ENCODE measurements at places on chromosomes 7 and 10.

DNA sequence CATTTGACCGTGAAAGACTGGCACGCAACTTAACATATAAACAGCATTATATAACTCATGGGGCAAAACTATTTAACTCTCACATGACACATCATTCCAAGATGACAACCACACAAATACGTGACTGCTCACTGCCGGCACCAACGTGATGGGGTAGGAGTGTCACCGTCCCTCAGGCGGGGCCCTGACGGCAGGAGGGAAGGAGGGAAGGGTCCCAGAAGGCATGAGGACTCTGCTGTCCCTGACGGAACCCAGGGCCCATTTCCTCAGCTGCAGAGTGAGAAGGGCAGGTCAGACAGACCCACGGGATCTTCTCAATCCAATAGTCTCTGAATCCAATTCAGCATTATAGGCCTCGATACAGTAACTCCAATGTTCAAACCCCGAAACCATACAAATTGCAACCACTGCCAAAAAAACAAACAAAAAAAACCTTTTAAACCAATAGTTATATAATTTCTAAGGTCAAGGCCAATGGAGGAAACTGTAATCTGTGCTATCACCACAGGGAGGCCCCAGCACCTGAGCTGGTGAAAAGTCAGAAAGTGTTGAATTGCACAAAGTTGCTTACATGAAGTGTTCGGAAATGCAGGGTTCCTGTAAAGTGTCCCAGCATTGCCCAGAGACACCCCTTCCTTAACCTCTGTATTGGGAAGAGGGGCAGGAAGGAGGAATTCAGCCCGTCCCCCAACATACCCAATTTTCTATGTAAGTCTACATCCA is 137.4 kb downstream of the TNS3 start:
- DNase-seq: peak; percentile 13

DNA sequence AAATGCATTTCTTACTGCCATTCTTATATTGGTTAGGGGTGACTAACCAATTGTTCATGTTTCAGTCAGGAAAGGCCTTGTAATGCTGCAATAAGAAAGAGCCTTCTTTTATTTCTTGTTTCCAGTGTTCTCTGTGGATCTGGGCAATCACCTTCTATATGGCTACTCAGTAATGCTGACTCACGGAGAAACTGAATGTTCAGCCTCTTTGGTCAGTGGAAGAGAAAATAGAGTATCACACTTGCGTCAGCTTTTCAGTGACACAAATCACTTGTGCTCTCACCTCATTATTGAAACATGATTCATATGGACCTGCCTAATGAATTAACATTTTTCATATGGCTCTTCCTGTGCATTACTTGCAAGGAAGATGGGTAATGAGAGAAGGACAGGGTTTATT is 243.9 kb upstream of the POT1 start:
- DNase-seq: no peak

GRCh38 chr10:19817231-19817933 is 1.1 kb downstream of the PLXDC2 start:
- no peak for DNase-seq

DNA sequence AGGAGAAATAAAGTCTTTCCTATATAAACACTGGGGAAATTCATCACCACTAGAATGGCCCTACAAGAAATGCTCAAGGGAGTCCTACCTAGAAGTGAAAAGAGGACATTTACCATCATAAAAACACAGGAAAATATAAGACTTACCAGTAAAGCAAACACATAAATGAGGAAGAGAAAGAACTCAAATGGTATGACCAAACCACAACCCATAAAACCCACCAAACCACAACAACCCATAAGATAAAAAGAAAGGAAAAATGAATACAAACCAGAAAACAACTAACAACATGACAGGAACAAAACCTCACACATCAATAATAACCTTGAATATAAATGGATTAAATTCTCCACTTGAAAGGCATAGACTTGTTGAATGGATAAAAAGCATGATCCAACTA is 71.9 kb upstream of the DIP2C start:
- DNase-seq: no peak

DNA sequence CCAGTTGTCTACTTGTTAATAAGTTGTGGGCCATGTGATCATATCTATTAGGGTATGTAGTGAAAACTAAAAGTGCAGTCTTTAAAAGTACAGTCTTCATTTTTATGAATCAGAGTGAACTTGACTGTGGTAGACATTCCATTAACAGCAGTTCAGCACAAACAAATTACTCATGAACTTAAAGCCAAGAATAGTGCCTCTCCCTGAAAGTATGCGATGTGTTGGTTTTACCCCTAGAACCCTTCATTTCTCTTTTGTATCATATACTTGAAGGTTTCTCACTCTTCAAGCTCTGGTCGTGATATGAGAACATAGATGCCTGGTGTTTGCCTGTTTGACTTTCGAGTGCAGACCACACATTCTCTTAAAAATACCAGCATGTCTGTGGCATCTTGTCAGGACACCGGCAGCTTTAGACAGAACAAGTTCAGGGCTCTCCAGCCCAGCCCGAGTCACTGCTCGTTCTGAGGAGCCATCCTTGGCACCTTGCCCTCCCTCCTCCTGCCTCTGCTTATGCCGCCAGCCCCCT is 159.3 kb downstream of the LCOR start:
- no peak for DNase-seq

DNA sequence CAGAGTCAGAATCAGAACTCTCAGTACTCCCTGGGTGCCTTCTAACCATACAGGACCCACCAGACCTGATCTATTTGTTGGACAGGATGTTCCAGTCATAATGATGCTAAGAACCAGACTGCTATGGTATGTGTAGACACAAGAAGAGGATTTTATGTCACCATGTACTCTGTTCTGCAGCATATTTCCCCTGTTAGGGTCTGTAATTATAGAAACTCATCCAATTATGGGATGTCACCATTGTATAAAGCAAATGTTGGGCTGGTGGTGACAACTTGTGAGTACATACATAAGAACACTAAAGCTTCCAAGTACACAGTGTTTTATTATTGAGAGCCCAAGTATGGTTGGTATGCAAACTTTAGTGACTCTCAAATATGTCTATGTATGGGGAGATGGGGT is 67.1 kb upstream of the AGBL3 start:
- no peak for DNase-seq

DNA sequence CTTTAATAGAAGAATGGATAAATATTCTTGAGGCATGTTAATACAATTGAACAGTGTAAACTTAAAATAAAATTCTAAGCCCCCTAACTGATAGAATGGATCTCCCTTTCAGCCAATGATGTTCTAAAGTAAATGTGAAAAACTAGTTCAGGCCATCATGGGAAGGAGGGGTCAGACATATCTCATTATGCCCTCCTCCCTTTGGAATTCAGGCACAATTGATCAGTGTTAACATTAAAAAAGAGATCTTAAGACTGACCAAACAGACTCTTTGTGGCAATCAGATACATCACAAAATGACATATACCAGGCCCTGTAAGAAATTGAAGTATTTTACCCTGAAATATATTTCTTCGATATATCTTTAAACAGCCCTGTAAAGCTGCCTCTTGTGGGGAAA is 683.0 kb upstream of the LRRTM3 start:
- DNase-seq: no peak

DNA sequence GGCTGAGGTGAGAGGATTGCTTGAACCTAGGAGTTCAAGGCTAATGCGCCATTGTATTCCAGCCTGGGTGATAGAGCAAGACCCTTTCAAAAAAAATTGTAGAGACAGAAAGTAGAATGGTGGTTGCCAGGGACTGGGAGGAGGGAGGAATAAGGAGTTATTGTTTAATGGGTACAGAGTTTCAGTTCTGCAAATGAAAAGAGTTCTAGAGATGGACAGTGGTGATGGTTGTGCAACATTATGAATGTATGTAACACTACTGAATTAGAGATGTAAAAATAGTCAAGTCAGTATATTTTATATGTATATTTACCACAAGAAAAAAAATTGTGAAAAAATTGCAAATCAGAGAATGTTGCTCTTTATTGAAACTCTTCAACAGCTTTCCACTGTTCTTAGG is 266.5 kb upstream of the NPY start:
- no peak for DNase-seq

GRCh38 chr7:70788276-70788675 is 343.7 kb upstream of the GALNT17 start:
- no peak for DNase-seq

GRCh38 chr7:7002418-7003062 is 176.5 kb upstream of the CCZ1B start:
- no peak for DNase-seq

GRCh38 chr10:112622786-112623185 is 175.8 kb downstream of the VTI1A start:
- DNase-seq: no peak

- no peak for DNase-seq
Observed at GRCh38 chr10:89393898-89394297, 1.5 kb downstream of the IFIT1 start.

DNA sequence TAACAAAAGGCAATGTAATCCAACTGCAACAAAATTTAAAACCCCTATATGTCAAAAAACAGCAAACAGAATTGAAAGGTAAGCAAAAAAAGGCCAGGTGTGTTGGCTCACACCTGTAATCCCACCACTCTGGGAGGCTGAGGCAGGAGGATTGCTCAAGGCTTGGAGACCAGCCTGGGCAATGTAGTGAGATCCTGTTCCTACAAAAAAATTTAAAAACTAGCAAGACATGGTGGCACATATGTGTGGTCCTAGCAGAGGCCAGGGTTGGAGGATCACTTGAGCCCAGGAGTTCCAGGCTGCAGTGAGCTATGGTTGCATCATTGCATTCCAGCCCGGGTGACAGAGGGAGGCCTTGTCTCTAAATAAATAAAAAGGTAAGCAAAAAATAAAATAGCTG is 212.1 kb upstream of the KLF14 start:
- DNase-seq: no peak

- DNase-seq: peak; percentile 81
Observed at GRCh38 chr7:129780257-129780973, 168.9 kb downstream of the NRF1 start.

DNA sequence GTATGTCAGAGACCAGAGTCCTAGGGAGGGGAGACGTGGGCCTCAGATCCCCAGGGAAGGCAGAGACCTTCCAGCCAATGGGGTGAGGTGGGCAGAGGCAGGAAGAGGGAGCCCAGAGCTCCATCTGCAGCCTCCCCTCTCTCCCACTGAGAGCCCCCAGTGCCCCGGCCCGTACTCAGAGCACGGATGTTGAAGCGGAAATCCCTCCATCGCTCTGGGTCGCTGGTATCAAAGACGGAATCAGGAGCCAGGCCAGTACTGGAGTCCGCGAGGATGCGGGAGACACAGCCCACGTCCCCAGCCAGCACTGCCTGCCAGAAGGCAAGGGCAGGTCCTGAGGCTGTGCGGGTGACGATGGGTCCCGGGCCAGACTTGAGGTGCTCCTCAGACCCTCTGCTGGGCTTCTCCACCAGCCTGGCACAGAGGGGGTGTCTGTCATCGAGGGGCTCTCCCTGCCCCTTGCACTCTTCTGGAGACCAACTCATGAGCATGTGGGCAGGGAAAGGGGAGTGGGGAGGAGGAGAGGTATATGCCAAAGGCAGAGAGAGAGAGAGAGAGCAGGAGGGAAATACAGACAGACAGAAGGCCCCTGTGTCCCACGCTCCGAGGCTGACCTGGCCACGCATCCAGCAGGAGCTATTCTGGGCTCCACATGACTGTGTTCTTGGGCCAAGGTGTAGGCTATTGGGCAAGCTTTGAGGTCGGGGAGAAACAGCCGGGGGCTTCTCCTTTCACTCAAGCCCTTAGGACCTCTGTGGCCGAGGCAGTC is at the start of gene ASB10:
TSS of gene ASB10 (minus strand) at position 611 of the 769 bp plus-strand sequence. CDS start at position 491, 120 bp downstream.
- DNase-seq: no peak

GRCh38 chr10:92183199-92183598 is 107.7 kb downstream of the CPEB3 start:
- no peak for DNase-seq

- DNase-seq: no peak
Observed at GRCh38 chr10:50438049-50438936, 185.5 kb downstream of the SGMS1 start.

- no peak for DNase-seq
Observed at GRCh38 chr10:49050906-49051305, 64.4 kb downstream of the VSTM4 start.

DNA sequence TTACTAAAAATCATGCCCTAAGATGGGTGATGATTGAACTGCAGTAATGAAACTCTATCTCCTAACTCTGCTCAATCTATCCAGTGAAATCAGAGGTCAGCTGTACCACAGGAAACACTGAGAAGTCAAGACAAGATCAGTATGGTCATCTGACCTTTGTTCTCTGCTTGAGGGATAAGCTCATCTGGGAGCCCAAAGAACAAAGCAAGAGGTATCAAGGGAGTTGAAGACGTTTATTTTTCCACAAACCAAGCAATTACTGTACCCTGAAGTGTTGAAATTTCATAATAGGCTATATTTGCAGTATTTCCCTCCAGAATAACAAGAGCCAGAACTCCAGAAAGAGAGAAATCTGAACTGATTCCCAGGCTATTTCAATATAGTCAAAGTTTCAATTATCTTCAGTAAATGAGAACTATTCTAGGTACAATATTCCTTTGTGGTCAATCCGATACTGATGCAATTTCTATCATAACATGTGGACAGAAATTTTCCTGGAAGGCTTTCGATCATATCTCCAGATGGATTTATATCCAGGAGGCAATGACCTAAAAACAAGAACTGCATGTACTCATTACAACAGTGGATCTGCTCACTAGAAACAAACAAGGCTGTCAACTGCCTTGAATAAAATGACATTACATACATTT is 345.3 kb downstream of the TNS3 start:
- DNase-seq: no peak

DNA sequence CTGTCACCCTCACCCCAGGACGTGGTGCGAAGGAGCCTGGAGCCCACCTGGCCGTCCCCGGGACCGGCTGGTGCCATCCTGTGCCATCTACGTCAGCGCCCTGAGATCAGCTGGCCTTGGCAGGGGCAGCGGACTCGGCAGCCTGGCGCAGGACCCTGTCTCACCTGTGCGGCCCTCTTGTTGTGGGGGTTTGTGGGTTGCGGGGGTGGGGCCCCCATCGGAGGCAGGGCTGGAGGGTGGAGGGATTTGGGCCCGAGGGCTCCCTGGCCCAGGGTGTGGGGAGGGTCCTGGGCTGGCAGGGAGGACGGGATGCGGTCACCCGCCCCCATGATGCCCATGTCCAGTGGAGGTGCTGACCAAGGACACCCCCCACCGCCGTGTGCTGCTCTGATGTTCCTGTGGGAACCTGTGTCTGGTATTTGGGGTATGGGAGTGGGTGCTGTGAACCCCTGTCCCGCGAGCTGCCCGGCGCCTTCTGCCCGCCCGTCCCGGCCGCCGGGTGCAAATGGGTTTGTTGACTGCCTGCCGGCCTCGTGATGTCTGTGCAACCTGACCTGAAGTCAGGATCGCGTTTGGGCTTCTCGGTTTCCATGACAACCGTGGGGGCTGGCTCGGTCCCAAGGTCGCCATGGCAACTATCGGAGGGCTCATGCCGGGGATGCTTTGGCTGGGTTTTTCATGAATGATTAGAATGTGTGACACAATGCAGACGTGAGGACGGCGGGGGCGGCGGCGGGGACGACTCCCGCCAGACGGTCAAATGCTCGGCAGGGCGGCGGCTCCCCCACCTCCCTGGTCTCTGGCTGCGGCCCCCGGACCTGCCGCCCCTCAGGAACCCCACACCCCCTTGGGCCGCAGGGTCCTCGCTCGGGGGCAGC is 7.3 kb downstream of the MAFK start:
- no peak for DNase-seq

GRCh38 chr7:102859084-102859798 is 53.6 kb upstream of the LRRC17 start:
- DNase-seq: no peak

GRCh38 chr7:80721883-80722615 is 83.6 kb downstream of the CD36 start:
- DNase-seq: no peak
